ENCODE measurements at places on chromosomes 5 and 9.

DNA sequence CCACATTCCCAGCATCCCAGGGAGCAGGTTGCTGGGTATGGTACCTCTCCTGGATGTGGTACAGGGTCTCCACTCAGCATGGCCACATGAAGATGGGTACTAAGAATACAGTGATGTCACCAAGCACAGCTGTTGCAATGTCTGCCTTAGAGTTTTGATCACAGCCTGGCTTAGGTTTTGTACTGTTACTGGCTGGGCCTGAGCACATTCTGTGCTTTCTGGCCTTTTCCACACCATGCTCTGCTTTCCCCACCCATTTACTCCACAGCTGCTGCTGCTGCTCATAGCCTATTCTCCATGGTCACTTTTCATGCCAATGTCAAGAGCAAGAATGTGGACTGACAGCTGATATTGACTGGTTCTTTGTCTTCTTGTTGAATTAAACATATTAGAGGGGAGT lies 481.9 kb downstream of the ARHGEF28 start:
- no peak for DNase-seq

DNA sequence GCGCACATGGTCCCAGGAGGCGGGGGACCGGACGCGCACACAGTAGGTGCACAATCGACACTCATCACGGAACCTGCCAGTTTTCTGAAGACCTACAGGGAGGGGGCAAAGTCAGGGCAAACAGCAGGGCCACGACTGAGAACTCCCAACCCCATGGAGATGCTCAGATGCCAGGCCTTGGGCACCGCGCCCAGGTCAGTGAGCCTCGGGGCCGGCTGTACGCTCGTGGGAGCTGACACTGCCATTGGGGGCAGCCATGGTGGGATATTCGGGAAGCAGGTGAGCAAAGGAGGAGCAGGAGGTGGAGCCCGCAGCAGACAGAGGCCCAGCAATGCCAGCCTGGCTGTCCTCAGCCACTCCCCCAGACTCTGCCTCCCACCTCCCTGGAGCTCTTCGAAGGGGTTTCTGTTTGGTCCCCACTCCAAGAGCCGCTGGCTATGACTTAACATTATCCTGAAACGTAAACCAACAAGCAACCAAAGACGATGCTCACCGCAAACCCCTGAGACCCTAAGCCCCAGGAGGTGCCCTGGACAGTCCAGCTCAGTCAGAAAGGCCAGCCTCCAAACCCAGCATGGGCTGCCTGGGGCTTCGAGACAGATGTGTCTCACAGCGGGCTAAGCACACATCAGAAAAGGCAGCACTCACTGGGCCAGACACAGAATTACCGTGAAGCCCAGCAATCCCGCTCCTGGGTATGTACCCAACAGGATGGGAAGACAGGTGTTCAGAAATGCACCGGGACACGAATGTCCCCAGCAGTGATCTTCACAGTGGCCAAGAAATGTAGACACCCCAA lies 78.4 kb downstream of the VAV2 start:
- no peak for DNase-seq

DNA sequence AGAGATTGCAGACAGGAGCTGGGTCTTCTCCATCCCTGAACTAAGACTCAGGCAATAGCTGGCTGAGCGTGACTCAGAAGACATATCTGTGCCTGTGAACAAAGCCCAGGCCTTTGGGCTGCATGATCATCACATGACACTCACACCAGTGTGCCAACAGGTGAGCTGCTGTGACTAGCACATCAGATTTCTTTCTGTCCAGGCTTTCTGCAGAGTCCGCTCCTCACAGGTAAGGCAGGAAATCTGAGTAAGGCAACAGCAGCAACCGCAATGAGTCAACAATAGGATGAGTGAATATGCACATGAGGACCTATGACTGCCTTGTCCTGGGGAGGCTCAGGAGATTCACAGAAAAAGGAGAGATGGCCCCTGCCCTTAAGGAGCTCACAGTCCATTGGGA lies 293.6 kb downstream of the ACTL7B start:
- no peak for DNase-seq

- no peak for DNase-seq
Observed at GRCh38 chr5:150517272-150518152, 9.6 kb downstream of the NDST1 start.
